ENCODE measurements at places on chromosomes 6 and 20.

GRCh38 chr6:13076575-13076974 lies 251.8 kb downstream of the TBC1D7 start:
- no peak for DNase-seq
- H3K27ac ChIP-seq, result no peak overlapping the region
- H3K36me3 ChIP-seq, result no peaks in the 10 kb centered on the region
- no peak overlapping the region for H3K4me3 ChIP-seq
- H3K27me3 ChIP-seq, result no peaks in the 10 kb centered on the region

- peaks cover 7% of the 10 kb centered on the region for H3K36me3 ChIP-seq
- H3K4me3 ChIP-seq, result peak overlapping the region; percentile 69
- no peak for DNase-seq
- peak overlapping the region; percentile 94 for H3K27ac ChIP-seq
These were observed 10.4 kb downstream of the LAMA5 start for GRCh38 chr20:62356589-62357186.

DNA sequence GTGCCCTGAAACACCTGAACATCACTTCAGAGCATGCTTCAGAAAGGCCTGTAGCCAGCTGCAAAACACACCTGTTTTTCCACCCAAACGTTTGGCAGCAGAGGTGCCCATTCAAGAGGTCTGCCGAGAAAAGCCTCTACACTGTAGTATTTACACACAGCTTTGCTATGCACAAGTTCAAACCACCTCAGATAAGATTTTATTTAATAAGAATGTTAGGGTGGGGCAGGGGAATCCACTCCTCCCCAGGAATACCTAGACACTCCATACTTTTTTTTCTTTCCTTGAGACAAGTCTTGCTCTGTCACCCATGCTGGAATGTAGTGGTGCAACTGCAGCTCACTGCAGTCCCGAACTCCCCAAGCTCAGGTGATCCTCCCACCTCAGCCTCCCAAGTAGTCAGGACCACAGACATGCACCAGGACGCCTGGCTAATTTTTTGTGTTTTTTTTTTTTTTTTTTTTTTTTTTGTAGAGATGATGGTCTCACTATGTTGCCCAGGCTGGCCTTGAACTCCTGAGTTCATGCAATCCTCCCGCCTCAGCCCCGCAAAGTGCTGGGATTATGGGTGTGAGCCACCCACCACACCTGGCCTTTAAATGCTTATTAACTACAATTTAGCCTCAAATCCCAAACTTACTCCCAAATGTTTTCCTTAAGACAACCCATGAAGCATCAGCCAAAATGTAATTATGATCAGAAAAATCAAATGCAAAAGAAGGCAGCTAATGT lies 9.7 kb downstream of the MRPL14 start:
- H3K4me1 ChIP-seq, result peaks cover 53% of the 10 kb centered on the region
- no peak overlapping the region for H3K4me3 ChIP-seq
- H3K27ac ChIP-seq, result peak overlapping the region; percentile 7
- no peak for DNase-seq

DNA sequence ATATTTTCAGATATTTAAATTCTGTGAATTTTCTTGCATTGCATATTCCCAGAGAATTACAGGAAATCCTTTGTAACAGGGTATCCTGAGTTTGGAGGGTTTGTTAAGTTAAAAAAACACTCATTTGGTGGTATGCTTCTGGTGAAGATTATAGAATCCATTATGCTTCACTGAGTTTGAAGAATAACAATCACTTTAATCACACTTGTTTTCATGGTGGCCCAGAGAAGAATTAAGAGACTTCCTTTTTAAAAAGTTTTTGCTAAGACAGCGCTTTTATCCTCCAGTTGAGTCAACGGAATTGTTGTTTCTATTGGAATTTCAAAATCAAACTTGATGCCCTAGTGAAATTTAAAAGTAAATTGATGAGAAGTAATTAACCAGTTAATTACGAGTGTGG lies 17.4 kb downstream of the PLEKHG1 start:
- no peaks in the 10 kb centered on the region for H3K36me3 ChIP-seq
- no peak overlapping the region for H3K4me3 ChIP-seq
- no peak overlapping the region for H3K27ac ChIP-seq
- H3K4me1 ChIP-seq, result peaks cover 6% of the 10 kb centered on the region

DNA sequence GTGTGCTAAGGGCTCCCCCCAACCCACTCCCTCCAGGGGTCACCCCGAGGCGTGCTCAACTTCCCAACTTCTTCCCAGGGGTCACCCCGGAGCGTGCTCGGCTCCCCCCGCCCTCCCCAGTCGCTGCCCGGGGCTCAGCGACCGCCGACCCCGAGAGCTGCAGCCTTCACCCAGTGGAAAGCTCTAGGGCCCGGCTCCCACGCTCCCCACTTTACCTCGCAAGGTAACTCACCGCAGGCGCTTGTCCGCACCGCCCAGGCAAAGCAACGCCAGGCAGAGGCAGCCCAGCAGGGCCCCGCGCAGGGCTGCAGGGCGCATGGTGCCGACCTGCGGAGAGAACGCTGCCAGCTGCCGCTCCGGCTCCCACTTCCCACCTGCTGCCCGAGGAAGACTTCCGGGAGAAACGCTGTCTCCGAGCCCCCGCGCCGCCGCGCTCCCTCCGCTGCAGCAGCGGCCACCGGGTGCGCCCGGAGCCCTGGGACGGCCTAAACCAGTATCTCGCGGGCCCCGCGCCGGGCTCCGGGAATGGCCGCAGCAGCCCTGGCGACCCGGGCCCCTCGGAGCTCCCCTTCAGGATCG lies 396 bp downstream of the RNASET2 start:
- H3K27ac ChIP-seq, result no peak overlapping the region
- peaks cover 21% of the 10 kb centered on the region for H3K4me1 ChIP-seq
- H3K4me3 ChIP-seq, result peak overlapping the region; percentile 84
- H3K36me3 ChIP-seq, result no peaks in the 10 kb centered on the region
- no peaks in the 10 kb centered on the region for H3K27me3 ChIP-seq
- no peak for DNase-seq

GRCh38 chr20:23371496-23371895 lies 9.5 kb downstream of the GZF1 start:
- no peaks in the 10 kb centered on the region for H3K27me3 ChIP-seq
- H3K36me3 ChIP-seq, result peaks cover 33% of the 10 kb centered on the region
- H3K27ac ChIP-seq, result no peak overlapping the region
- no peak overlapping the region for H3K4me3 ChIP-seq
- peaks cover 9% of the 10 kb centered on the region for H3K4me1 ChIP-seq
- DNase-seq, result no peak

DNA sequence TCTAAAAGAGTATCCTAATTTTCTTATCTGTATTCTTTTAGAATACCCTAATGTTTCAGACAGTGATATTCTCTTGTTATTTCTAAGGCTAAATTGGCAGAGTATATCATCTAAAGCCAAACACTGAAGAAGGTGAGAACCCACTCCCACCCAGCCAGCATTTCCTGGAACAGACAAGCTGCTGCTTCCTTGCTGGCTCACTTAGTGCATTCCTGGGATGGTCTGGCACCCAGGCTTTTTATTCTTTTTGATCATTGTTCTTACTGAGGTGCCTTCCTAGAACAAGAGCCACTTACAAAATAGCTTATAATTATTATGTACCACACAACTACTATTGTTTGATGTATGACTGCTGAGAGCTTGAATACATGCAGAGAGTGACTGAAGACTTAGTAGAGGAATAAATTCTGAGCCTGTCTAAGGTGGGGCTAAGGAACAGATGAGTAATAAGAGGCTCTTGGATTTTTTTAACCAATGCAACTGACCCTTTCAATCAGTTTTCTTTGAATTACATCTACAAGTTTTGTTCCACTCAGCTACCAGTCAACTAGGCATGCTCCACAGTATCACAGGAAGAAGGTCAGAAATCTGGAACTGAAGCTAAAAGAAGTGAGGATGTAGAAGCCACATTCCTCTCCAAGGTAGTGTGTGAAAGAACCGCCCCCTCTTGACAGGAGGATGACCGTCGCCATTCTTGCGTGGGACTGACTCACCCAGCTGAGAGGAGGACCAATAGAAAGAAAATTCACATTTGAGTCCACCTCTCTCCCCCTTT lies 30.1 kb downstream of the PRPH2 start:
- DNase-seq, result no peak
- no peaks in the 10 kb centered on the region for H3K27me3 ChIP-seq
- H3K4me1 ChIP-seq, result peaks cover 24% of the 10 kb centered on the region
- peak overlapping the region; percentile 61 for H3K27ac ChIP-seq
- H3K36me3 ChIP-seq, result peaks cover 5% of the 10 kb centered on the region

DNA sequence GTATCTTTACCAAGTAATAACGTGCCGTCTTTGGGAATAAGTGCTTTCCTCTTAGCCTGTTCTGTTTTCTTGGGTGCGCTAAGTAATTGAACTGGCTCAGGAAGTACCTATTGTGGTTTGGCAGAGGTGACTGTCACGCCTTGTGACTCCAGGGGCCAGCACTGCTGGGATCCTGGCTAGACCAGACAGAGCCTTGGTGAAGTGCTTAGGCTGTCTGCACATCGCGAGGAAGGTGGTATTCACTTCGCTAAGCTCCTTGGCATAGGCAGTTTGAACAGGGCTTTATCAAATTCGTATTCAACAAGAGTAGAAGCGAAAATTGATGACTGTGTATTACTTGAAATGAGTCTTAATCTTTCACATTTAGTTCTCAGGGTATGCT lies 17.6 kb downstream of the PRDM1 start:
- no peak for DNase-seq
- H3K4me1 ChIP-seq, result no peaks in the 10 kb centered on the region
- H3K36me3 ChIP-seq, result no peaks in the 10 kb centered on the region

GRCh38 chr20:56411759-56412472 lies at the start of gene CASS4:
TSS of gene CASS4 (plus strand) at chr20:56412260. CDS start at chr20:56412459, 199 bp downstream.
- peak within 1 kb of the TSS; percentile 37 for H3K4me3 ChIP-seq
- H3K4me1 ChIP-seq, result no peaks in the 10 kb centered on the region
- peaks cover 7% of the 10 kb centered on the region for H3K36me3 ChIP-seq
- H3K27ac ChIP-seq, result no peak within 1 kb of the TSS
- no peaks in the 10 kb centered on the region for H3K27me3 ChIP-seq

DNA sequence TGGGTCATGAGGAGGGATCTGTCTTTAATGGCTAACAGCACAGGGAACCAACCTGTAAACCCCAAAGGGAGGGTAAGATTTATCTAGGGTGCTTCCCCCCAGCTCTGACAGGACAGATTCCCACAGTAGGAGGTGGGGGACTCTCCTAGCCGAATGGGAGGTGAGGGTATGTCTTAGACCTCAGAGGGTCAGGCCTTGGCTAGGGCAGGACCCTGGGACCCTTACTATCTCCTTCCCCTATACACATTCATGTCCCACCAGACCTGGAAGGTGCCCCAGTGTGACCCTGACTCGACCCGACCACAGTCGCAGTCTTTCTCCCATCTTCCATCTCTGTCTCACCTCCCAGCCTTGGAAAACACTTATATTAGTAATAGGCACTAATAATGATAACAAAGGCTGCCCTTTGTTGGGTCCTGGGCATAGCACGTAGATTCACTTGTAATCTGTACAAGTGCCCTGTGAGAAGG lies 36.8 kb downstream of the VEGFA start:
- no peak for DNase-seq
- H3K4me3 ChIP-seq, result no peak overlapping the region
- H3K27ac ChIP-seq, result no peak overlapping the region
- H3K36me3 ChIP-seq, result no peaks in the 10 kb centered on the region
- H3K27me3 ChIP-seq, result no peaks in the 10 kb centered on the region

DNA sequence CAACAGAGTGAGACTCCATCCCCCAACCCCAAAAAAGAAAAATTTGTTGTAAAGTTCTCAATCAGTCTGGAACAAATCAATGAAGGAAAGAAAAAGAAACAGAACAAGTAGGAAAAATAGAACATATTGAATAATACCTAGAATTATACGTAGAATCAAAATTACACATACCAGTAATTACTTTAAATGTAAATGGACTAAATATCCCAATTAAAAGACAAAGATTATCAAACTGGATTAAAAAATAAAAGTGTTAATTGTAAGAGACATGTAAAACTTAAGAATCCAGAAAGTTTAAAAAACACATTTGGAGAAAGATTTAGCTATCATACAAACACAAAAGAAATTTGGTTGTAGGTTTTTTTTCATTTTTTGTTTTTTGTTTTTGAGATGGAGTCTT lies 12.3 kb upstream of the CDYL start:
- H3K36me3 ChIP-seq, result no peaks in the 10 kb centered on the region
- no peaks in the 10 kb centered on the region for H3K4me1 ChIP-seq
- no peak overlapping the region for H3K27ac ChIP-seq
- no peaks in the 10 kb centered on the region for H3K27me3 ChIP-seq
- H3K4me3 ChIP-seq, result no peak overlapping the region
- no peak for DNase-seq
